ENCODE measurements at places on chromosomes 2 and 18.

GRCh38 chr2:680496-680895, 3.3 kb upstream of the TMEM18 start:
- DNase-seq, result no peak

DNA sequence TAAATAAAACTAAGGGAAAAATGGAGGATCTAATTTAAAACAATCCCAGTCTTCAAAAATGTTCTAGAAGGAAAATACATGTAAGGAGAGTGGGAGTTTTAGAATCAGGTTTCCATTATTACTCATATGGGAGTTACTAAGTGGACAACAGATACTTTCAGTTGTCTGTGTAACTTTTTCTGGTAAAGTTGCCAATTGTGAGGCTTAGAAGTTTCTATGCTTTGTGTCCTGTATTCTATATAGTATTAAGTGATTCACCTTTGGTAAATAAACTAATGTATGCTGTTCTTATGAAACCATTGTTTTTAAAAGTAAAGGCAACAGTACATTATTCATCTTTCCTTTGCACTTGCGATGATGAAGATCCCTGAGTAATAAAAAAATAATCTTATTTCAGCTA, 274.9 kb downstream of the NR4A2 start:
- DNase-seq, result no peak

DNA sequence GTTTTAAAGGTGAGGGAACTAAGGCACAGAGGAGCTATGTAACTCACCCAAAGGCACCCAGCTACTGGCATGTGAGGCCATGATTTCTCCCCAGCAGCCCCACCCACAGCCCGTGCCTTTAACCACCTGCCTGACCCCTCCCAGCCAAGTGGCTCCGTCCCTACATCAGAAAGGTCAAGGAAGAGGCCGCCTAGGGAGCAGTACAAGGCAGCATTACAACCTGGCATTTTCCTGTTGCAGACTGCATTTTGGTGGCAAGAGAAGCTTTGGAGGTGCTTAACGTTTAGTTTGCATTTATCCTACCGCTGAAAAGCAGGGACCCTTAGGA, 17.5 kb downstream of the STEAP3 start:
- no peak for DNase-seq

DNA sequence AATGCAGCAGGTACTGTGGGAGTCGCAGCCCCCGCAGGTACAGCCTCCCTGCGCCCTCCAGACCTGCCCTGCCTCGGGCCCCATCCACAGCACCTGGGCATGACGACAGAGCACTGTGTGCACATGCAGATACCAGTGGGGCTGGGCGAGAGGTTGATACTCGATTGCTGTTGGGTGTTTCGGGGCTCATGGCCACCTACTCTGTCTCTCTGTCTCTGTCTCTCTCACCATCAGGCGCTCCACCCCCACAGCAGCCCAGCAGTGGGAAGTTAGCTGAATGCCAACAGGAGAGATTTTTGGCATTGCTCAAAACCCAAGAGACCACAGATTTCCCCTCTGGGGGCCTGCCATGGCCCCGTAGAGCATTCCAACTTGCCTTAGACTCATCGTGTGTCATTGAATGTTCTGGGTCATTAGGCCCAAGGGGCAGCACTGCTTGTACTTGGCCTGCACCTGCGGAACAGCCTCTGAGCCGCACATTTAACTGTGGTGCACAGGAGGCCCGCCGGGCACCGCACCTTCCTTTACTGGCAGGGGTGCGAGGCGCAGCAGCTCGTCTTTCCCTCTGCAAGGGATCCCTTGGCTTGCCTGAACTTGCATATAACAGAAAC, 18.8 kb downstream of the KCNIP3 start:
- DNase-seq, result no peak

DNA sequence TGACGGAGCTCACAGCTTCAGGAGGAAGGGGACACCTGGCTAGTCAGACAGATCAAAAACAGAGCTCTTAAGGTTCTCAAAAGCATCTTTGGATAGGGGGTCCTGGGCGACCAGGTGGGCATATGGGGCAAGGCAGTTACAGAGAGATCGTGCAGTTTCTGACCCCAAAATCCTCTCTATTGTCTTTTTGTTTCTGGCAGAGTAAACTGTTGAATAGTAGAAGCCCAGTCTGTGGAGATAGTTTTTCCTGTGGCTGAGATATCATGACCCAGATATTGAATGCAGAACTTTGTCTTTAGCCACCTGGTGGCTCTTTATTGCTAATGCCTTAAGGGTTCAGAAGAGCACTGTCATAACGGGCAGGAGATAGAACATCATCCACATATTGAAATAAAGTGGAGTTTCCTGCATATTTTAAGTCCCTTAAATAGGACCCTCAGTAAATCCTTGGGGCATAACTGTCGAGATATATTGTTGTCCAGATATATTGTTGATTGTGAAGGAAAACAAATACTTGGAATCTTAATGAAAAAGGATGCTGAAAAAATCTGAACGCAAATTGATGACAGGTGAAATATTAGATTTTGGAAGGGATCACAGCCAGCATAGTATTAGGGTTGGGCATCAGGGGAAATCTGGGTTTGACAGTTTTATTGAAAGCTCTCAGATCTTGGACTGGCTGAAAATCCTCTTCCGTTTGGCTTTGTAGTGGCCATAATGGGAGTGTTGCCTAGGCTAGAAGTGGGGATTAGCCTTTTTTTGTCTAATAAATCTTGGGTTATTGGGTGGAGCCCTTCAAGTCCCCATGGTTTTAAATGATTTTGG, 14.1 kb upstream of the ZDBF2 start:
- DNase-seq, result no peak

GRCh38 chr2:45532181-45532580, 78.9 kb downstream of the SRBD1 start:
- no peak for DNase-seq

GRCh38 chr18:76515576-76515975, 20.5 kb upstream of the ZNF516 start:
- DNase-seq, result no peak

- no peak for DNase-seq
These were observed 88.7 kb upstream of the ATL2 start for GRCh38 chr2:38465789-38466127.

GRCh38 chr18:63997041-63997440, 27.2 kb downstream of the SERPINB8 start:
- DNase-seq, result no peak

GRCh38 chr2:9334761-9335160, 88.6 kb downstream of the ITGB1BP1 start:
- DNase-seq, result no peak

GRCh38 chr2:160167089-160167740, 32.9 kb downstream of the ITGB6 start:
- DNase-seq, result no peak

DNA sequence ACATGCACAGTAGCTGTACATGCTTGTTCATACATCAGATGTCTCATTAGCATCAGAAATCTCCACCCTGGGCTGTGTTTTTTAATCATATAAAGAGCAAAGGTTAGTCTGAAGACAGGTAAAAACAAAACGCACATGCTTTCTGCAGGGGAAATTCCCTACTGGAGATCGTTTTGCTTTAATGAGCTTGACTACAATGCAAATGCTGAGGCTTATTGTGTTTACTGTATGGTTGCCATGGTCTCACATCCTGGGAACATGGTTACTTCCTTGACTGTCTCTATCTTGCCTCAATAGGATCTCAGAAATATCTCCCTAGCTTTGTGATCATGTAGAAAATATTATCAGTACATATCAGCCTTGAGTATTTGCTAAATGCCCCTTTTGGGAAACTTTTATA, 336.5 kb upstream of the TFPI start:
- DNase-seq, result no peak

DNA sequence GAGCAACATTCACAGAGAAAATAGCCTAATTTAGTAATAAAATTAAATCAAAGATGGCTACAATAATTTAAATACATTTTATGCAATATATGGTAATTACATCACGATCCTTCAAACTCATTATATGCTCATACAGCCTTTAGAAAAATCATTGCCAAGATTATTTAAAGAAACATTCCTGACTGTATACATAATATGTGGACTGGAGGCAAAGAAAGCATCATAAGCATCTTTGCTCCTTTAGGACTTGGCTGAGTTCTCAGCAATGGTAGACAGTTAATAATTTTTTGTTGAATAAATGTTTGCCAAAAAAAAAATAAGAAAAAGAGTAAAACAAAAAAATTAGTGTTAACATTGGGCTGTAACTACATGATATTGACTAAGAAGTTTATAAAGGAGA, 26.9 kb downstream of the NCKAP5 start:
- no peak for DNase-seq

- DNase-seq, result no peak
These were observed 36.8 kb downstream of the ACVR1 start for GRCh38 chr2:157839162-157839801.

DNA sequence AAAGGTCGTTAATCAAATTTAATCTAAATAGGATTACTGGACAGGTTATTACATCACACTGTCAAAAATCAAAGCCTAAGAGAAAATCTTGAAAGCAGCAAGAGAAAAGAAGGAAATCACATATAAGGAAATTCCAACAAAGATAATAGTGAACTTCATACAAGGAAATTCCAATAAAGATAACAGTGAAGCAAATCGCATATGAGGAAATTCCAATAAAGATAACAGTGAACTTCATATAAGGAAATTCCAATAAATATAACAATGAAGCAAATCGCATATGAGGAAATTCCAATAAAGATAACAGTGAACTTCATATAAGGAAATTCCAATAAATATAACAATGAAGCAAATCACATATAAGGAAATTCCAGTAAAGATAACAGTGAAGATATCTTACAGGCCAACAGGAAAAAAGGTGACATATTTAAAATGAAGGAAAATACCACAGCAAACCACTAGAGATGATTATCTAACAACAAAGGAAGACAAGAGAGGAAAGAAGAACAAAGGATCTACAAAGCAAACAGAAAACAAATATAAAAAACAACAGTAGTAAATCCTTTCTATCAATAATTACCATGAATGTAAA, 787.7 kb downstream of the CCDC85A start:
- DNase-seq, result no peak

DNA sequence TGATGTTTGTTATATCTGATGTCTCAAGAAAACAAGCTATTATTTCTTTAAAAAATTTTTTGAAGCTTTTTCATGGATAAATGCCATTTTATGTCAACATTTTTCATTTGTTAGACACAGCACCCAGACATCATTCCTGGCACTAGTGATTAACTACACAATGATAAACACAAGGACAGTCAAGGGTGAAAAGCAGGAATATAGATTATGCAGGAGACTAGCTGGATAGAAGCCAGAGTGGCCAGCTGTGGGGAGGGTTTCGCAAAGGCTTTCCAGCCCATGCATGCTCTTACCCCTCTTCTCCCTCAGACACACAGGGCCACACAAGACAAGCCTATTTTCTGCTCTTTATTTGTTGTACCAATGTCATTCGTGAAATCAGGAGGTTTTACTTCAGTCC, 127.1 kb upstream of the TTC39C start:
- no peak for DNase-seq

- DNase-seq, result no peak
These were observed 2.8 kb downstream of the FZD5 start for GRCh38 chr2:207766697-207767460.

DNA sequence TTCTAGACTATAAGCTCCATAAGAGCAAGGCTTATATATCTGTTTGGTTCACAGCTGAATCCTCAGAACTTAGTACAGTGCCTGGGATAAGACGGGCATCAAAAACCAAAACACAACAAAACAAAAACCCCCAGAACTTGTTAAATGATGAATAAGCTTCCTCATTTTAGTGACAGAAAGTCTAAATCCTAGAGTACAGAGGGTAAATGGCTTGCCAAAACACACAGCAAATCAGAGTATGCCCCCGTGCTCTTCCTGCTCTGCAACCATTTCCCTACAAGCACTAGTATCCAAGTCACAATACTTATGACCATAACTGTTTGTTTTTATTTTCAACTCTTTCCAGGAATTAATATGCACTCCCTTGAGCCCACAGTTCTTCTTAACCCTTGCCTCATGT, 10.1 kb downstream of the ZNF521 start:
- no peak for DNase-seq

GRCh38 chr18:69882965-69883668, 64.6 kb downstream of the CD226 start:
- DNase-seq, result no peak

- DNase-seq, result no peak
These were observed 22.7 kb upstream of the MYO1B start for GRCh38 chr2:191222507-191222906.

DNA sequence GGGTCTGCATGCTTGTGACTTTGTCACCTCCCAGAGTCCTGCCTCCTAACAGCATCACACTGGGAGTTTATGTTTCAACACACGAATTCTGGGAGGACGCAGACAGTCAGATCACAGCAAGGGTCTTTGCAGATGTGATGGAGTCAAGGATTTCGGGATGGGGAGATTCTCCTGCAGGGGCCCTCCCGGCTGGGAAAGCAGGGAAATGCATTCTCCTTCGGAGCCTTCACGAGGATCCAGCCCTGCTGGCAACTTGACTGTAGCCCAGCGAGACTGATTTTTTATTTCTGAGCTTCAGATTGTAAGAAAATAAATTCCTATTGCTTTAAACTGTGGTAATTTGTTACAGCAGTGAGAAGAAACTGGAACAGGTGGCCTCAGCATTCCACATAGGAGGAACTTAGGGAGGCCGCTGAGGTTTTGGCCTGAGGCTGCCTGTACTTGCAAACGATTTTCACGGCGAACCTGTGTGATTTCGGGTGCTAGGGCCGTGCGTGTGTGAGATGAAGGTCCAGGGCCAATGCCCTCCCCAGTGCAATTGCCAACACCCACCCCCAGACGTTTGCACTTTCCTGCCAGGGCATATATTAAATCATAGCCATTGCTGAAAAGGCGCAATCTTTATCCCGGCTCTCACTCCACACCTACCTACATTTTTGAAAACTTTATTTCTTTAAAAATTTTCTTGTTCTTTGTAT, 79.8 kb downstream of the ASB1 start:
- no peak for DNase-seq

DNA sequence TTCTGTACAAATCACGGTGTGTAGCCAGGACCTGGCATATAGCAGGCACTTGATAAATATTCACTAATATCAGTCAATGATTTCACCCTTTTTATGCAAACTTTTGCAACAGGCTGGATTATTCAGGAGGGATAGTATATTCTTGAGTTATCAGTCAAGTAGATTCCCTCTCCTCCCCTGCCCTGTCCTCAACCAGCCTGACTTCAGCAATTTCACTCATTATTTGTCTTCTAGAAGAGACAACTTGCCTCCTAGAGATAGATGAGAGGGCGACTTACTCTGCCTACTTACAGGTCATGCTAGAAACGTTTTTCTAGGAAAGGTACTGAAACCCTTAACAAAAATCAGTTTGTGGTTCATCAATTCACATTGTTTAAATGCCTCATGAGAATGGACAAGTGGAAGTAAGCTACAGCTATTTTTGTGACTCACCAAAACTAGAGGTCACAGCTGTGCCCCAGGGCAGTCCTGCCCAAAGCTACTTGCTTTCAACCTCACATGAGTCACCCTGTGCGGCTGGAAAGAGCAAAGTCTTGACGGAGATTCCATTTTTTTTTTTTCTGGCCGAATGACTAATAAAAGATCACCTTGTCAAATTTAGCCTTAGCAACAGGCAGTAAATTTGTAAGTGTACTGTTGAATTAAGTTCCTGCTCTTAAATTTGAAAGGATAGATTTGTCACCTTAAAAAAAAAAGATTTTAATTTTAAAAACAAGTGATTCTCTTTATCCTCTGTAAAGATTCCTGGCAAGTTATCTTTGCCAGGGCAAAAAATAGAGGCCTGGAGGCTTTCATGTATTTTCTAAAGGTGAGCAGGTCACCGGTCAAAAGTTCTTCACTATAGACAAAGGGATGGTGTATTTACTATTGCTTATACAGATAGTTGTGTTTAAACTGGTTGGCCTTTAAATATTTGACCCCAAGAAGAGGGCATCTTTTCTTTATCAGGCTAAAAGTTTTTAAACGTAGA, 109.0 kb upstream of the SLC35G4 start:
- DNase-seq, result no peak

Data from stimulated activated CD4-positive, alpha-beta T cell treated with anti-CD3 and anti-CD28 coated beads, Interleukin-4, amount 100 ng/mL, for 4 hours (primary cell).